ENCODE measurements at places on chromosomes 6 and 20.

DNA sequence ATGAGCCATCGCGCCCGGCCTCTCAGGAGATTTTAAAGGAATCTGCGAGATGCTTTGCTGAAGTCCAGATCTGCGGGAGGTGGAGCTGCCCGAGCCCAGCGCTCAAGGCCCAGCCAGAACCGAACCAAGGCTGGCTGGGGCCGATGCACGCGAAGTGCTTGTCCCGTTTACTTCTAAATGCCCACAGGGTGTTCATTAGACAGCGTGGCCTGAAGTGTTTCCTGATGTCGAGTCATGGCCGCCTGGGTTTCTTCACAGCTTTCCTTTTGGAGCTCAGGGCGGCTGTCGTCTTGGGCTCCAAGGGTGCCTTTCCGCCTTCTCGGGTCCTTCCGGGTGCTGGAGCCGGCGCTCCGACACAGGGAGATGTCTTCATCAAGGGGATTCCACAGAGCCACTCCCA is 25.1 kb upstream of the CCR6 start:
- DNase-seq: no peak

DNA sequence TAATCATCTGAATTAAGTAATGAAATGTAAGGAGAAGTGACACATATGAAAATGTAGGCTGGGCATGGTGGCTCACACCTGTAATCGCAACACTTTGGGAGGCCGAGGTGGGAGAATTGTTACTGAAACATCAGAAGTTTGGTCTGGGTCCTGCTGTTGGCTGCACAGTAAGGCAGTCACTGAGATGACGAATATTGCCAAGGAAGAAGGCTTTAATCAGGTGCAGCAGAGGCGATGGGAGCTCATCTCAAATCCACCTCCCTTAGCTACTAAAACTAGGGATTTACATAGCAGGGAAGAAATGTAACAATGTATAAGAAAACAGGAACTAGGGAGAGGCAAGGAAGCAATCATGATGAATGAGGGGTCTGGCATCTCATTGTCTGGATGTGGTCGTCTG is 50.1 kb downstream of the RBM24 start:
- DNase-seq: no peak

GRCh38 chr20:48530957-48531356 is 296.8 kb downstream of the PREX1 start:
- no peak for DNase-seq

- no peak for DNase-seq
These were observed 28.4 kb downstream of the SYNDIG1 start for GRCh38 chr20:24497851-24498250.

GRCh38 chr20:49539481-49540231 is 28.3 kb downstream of the PTGIS start:
- DNase-seq: no peak

- no peak for DNase-seq
These were observed 650.0 kb downstream of the KIF16B start for GRCh38 chr20:15923030-15923776.

- DNase-seq: no peak
These were observed 156.5 kb downstream of the TTLL2 start for GRCh38 chr6:167481307-167481926.

DNA sequence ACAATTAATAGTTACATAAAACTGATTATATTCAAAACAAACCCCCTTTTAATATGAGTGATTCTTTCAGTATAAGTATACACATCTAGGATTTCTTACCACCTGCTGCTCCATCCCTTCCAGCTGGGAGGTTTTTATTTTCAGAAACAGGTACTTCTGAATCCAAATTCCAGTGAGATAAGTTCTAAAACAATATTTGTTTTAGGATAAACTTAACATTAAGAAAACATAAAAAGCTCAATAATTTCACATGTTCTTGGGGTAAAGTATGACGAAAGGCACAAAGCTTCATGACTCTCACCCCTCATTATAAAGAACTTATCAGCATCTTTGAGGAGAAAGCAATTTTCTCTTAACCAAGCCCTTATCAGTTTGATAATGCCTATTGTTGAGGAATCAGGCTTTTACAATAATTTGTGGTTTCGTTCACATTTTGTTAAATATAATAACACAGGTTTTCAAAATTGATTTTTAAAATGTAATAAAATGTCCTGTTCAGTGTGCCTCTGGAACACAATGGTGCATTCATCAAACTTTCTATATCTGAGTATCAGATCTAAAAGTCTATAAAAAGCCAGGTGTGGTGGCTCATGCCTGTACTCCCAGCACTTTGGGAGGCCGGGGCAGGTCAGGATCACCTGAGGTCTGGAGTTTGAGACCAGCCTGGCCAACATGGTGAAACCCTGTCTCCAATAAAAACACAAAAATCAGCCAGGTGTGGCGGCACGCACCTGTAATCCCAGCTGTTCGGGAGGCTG is 4.3 kb downstream of the FAM217A start:
- no peak for DNase-seq

DNA sequence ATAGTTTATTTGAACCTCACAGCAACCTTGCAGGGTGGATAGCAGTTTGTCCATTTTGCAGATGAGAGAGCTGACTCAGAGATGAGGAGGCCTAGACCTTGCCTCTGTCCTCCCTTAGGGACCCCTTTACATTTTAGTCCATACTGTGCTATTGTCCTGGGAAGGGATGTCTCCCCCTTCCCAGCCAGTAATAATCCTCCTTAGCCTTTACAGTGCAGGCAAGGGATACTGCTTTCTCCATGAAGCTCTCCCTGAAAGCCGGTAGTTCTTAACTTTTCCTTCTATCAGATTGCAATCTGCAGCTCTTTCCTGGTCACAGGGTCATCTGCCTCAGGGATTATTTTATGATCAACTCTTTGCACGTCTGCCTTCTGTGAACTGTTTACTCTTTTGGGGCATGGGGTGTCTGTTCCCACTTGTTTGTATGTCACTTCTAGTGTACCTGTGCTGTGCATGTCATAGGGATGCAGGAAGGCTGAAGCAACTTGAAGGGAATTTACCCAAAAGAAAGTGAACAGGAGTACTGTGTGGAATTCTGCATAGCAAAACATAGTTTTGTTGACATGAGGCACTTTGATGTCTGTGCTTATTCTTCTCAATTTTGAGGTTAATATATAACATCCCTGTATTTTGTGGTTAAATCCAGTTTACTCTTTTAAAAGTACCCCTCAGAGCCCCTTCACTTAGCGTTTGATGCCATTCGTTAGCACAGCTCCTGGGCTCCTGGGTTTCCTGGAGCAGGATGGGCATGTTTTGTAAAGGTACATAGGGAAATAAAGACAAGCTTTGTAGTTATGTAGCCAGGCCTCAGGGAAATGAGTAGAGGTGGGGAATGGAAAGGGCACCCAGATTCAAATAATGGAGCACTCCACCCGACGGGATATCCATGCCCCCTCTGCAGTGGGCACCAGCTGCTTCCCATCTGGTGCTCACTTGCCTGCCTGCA is 38.1 kb downstream of the DHX35 start:
- DNase-seq: no peak

DNA sequence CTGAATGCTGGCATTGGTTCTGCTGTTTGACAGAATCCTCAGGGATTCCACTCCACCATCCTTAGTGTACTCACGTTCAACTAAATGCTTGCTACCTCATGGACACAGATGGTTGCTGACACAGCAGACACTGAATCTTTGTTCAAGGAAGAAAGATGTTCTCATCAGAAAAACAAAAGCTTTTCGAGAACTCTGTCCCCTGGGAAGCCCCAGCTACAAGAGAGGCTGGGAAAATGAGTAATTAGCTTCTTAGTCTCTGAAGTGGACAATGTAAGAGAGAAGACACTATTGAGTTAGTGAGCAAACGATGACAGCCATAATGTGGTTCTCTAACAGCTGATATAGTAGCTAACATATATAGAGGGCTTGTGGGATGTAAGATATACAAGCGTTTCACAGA is 30.9 kb upstream of the ENPP5 start:
- DNase-seq: no peak

- no peak for DNase-seq
These were observed 65.9 kb upstream of the FBXL4 start for GRCh38 chr6:99013661-99014060.

DNA sequence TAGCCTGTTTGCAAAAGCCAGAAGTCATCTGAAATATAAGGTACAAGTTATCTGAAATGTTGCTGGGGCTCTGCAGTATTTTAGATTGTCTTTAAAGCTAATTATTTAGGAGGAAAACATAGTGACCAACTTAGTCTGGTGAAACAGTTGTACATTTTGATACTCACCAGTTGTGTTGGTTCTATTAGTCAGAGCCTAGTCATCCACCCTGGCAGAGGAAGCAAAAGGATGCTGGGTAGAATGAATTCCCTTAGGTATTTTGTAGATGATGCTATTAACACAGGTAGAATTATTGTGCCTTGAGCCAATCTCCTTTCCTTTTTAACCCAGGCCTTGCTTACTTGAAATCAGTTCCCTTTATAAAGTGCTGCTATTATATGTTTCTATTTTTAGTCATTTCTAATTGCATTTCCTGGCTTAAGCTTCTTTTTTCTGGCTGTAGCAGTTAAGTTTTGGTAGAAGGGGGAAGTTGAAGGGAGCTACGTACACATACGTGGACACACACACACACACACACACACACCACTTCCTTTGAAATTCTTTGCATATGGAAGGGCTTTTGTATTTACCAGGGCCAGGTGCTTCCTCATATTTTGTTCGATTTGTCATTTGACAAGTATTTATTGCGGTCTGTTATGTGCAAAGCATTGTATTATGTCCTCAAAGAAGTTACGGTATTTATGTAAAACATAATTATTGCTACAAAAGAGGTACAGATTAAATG is 82.4 kb downstream of the RTN4IP1 start:
- DNase-seq: no peak

GRCh38 chr6:106446287-106446885 is 85.9 kb downstream of the CRYBG1 start:
- no peak for DNase-seq

- no peak for DNase-seq
These were observed 35.1 kb upstream of the FAM83C start for GRCh38 chr20:35327074-35327976.

DNA sequence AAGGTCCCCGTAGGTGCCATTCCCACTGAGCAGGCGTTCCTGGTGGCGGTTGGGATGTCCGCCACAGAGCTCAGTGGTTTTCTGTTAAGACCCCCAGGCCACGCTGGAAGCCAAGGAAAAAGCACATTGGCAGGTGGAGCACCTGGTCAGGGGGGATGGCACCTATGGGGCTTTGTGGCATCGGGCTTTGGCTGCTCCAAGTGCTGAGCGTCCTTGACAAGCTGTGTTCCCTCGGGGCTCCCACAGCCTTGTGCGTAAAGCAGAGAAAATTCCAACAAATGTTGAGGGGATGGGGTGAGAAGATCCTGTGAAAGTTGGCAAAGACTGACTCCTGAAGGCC is 135.4 kb downstream of the JPH2 start:
- DNase-seq: no peak

GRCh38 chr6:84193114-84193708 is 34.2 kb downstream of the CEP162 start:
- DNase-seq: no peak

DNA sequence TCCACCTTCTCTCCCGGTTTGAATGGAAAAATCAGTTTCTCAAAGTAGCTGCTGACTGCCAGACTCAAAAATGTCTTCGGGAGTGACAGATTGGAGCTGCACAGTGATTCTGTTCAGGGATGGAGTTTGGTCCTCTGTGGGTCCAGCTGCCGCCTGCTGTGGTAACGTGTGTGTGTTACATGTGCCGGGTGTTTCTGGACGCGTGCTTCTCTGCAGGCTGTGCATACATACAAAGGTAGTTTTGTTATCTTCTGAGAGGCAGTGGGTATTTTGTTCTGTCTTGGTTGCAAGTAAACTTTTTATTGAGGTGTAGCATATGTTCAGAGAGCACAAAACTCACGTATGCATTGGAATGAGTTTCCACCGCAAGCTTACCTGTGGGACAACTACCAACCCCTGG is 41.3 kb upstream of the NAA20 start:
- DNase-seq: no peak

GRCh38 chr6:2034256-2034655 is 211.1 kb downstream of the GMDS start:
- no peak for DNase-seq

- DNase-seq: no peak
These were observed 87.8 kb upstream of the MTHFD1L start for GRCh38 chr6:150777736-150778135.

- DNase-seq: no peak
These were observed 65.2 kb downstream of the RIOK1 start for GRCh38 chr6:7454696-7455358.

GRCh38 chr20:48556956-48557355 is 270.8 kb downstream of the PREX1 start:
- DNase-seq: no peak

DNA sequence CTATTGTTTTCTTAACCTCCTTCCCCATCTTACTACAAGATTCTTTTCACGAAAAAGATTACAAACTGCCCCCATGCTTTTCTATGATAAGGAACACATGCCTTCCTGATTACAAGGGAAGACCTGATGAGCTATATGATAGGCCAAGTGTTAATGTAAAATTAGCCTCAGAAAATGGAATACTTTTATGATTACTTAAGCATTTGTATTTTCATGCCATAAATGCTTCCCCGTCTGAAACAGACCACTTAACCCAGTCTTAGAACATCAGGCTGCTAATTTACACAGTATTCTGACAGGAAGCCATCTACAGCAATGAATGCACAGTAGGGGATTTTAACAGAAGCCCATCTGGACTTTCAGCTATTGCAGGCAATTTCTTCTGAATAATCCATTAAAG is 274.9 kb downstream of the HAO1 start:
- no peak for DNase-seq

DNA sequence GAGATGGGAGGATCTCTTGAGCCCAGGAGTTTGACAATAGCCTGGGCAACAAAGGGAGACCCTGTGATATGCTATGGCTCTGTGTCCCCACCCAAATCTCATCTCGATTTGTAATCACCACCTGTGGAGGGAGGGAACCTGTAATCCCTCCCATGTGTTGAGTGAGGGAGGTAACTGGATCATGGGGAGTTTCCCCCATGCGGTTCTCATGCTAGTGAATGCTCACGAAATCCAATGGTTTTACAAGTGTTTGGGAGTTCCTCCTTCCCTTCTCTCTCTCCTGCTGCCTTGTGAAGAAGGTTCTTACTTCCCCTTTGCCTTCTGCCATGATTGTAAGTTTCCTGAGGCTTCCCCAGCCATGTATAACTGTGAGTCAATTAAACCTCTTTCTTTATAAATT is 3.4 kb downstream of the NUDT3 start:
- DNase-seq: no peak

DNA sequence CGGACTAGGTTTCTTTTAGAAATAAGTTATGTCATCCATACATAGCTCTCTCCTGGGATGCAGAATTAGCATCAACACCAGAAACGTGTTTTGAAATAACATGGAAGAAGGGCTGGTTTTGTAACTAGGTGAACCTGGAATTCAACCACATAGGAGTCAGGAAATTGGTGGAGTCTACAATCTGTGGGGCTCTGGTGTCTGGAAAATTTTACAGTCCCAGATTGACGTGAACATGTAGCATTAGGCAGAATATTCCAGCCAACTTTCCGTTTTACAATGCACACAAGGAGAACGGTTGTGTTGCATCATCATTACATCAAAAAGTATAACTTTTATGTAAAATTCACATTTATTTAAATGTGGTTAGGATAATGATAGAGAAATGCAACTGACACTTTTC is 1.9 kb downstream of the KCNQ5 start:
- no peak for DNase-seq

- DNase-seq: no peak
These were observed 154.0 kb downstream of the JARID2 start for GRCh38 chr6:15399641-15400470.

GRCh38 chr6:71077655-71078054 is 120.8 kb upstream of the B3GAT2 start:
- no peak for DNase-seq

All from activated naive CD8-positive, alpha-beta T cell treated with anti-CD3 and anti-CD28 coated beads, Interleukin-2, amount 50 U/mL, for 16 hours (primary cell).